ENCODE measurements at places on chromosomes 11 and 22.

GRCh38 chr11:122261546-122261945 lies 145.5 kb upstream of the BLID start:
- peak; percentile 11 for DNase-seq

DNA sequence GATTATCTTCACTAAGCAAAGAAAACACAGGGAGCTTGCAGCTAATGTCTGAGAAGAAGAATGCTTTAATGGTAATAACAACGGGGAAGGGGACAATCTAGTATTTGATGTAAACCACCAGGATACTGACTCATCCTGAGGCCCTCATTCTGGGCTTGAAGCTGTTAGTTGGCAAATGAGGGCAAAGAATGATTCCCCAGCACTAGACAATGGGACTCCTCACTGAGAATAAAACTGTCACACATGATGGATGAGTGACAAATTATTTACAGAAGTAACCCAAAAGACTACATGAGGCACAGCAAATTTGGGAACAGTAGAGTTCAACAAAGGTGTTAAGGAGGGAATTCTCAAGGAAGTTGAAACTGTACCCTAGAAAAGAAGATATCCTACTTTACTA lies 76.3 kb downstream of the FAM168A start:
- DNase-seq, result peak; percentile 28

GRCh38 chr11:131278472-131278871 lies 91.9 kb upstream of the NTM start:
- DNase-seq, result no peak

DNA sequence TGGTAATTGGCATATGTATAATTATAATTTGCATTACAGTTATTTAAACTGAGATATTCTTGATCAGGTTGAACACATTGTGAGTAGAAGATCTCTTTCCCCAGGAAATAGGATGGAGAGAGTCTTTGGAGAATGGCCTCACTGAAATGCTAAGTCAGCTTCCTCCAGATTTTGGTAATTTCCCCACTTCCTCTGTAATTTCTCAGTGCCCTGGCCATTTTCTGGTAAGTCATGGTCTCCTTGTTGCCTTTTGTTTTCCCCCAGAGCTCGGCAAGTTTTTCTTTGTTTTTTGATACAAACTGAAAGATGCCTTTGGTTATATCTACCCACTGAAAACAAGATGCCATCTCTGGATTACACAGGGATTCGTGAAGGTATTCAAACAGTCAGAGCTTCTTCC lies 12.8 kb upstream of the FBXO3 start:
- no peak for DNase-seq

DNA sequence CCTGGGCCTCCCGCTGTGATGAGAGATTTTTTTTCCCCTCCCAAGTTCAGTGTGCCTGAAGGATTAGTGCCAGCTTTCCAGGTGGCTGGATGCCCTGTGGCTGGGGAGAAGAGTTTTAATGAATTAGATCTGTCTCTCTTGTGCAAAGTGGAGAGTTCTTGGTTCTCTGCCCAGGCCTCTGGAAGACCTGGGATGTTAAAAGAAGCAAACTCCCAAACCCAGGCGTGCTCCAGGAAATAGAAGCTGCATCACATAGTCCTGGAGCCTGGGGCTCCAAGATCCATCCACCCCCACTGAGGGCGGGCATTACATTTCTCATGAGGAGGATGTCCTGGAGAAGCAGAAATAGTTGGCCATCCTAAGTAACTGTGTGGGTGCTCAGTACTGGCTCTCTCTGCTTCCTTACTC lies 30.6 kb downstream of the SDHAF2 start:
- DNase-seq, result peak; percentile 62

DNA sequence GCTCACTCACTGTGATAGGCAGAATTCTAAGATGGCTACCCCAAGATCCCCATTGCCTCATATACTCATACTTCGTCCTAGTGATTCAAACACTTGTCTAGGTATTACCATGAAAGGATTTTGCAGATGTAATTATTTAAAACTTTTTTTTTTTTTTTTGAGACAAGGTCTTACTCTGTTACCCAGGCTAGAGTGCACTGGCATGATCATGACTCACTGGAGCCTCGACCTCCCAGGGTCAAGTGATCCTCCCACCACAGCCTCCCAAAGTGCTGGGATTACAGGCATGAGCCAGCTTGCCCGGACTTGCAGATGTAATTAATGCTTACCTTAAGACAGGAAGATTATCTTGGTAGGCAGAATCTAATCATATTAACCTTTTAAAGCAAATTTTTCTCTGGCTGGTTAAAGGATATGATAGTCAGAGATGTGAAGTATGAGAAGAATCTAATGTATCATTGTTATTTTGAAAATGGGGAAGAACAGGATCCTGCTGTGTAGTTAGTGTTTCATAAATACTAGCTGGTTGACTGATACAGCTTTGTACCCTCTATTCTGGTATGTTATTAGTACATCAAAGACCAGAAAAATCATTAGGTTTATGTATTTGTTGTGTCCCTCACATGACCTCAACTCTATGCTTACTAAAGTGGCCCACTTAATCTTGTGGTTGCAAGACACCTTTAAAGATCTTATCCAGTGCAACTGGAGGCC lies 35.5 kb downstream of the C2CD3 start:
- DNase-seq, result peak; percentile 66

DNA sequence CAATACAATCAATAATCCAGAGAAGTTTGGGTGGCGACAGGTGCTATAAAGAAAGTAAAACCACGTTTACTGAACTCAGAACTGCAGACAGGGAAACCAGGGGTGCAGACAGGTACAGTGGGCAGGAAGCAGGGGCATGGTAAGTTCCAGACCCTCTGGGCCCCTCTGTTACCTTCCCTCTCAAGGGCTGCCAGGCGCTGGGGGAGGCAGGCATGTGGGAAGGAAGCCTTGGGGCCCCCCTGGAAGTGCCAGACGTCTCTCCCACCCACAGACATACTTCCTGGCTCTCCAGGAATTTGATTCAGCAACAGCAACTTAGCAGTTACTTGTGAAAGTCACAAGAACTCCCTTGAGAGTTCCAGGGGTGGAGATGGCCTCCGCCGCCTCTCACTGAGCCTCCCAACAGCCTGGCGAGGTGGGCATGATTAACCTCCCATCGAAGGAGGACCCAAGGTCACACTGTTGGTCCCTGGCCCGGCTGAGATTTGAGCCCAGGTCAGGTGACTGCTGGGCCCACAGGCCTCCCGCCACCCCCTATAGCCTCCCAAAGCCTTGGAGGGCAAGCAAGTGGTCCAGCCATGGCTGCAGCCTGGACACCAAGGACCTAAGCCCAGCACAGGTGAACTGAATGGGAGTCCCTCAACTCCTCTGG lies 14.1 kb upstream of the TSKU start:
- DNase-seq, result no peak

DNA sequence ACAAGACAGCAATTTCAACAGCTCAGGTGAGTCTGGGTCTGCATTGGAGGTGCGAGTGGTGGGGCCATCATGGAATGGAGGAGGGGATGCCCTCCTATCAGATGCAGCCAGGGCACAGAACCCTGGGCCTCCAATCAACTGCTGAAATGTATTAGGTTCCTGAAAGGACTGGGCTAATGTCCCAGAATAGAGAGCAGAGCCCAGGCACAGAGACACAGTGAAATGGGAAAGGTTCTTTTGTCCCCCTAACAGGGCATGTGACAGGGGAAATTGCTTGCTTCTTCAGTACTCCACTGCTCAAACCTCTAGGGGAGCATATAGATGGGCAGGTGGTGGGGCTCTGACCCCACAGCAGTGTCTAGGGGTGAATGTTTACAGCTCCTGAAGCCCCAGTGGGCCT lies 87.3 kb upstream of the CLPB start:
- no peak for DNase-seq

DNA sequence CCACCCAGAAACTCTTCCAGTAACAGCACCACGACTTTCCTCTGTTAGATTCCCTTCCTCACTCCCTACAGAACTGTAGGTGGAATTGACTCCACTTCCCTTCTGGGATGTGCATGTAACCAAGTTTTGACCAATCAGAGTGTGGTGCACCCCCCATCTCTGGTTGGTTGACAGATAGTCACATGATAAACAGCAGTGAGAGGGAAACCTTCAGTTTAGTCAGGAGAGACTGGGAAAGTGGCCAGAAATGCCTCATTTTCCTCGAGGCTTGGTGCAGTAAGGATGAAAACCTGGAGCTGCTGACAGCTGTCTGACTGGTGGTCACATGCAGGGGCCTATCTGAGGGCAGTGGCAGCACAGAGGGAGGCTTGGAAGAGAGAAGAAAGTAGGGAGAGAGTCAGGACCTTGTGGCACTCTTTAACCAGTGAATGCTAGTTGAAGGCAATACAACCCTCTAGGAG lies 67.3 kb upstream of the GRK3 start:
- peak; percentile 26 for DNase-seq

DNA sequence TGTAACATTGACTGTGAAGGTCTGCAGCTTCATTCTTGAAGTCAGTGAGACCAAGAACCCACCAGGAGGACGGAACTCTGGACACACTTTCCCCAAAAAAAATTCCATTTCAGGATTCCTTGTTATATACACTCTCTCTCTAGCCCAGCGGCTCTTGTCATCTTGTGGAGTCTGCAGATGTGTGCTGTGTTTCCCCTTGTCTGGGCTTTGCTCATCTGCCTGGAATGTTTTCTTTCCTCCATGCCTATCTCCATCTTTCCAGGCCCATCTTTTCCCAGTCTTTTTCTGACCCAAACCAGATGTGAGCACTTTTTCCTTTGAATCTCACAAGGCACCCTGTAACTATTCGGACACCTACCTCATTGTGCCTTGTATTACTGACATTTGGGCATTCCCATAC lies 5.1 kb upstream of the DRG1 start:
- peak; percentile 37 for DNase-seq

DNA sequence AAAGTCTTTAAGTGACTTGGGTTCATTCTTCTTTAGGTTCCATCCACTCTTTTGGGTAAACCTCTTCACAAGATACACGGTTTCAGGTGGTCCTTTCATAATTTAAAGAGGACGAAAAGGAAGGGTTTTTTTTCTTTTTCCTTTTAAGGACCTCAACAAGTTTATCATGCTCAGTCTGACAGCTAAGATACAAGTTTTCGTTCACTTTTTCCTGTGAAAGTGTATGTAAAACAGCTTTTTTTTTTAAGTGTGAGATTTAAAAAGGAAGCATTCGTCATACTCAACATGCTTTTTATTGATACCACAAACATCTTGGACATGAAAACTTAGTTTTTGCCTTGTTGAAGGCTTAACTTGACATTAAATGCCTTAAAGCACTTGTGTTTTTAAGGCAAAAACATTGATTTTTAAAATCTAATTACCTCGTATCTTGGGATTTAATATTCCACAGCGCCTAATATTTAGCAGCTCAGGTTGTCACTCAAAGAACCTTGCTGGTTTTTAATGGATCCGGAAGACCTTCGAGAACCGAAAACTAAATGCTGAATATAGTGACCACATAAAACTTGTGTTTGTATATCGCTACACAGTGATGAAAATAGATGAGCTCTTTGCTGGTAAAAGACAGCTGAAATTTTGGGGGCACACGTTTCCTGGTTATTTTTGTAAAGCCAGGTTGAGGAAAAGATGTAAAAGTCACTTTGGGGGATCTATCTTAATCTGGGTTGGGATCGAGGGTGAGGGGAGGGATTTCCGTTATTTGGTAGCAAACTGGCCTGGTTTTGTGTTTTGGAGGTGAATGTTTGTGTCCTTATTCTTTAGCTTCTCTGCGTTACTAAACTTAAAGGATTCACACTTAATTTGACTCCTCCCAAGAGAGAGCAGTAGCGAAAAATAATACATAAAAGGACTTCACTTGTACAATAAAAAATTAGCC lies 2.3 kb downstream of the PCF11 start:
- DNase-seq, result no peak

DNA sequence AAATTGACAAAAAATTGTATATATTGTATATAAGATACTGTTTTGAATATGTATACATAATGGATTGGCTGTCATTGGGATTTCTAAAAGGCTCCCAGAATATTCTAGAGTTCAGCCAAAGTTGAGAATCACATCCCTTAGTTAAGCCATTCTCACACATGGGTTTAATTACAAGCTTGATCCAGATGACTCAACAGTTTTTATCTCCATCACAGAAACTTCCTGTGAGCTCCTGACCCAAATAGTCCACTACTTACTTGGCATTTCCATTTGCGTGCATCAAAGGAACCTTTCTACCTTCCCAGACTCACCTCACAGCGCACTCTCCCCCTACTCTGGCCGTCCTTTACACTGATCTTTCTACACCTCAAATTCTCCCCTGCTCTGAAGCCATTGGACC lies 184.8 kb upstream of the ARHGAP20 start:
- peak; percentile 92 for DNase-seq

DNA sequence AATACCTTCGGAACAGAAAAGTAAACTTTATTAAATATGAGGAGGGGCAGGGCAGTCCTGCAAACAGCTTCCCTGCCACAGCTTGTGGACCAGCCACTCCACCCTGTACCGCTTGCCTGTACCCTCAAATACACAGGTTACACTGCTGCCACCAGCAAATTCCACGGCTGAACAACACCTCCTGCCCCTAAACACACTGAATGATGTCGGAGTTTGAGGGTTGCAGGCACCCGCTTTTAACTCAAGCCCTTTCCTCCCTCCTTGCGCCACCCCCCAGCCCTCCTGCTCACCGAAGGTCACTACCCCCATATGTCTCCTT lies 4.0 kb downstream of the VSIG2 start:
- no peak for DNase-seq

GRCh38 chr11:120197977-120198376 lies 12.9 kb upstream of the OAF start:
- DNase-seq, result no peak

- no peak for DNase-seq
Observed at GRCh38 chr11:26896719-26897118, 97.2 kb upstream of the FIBIN start.

- no peak for DNase-seq
Observed at GRCh38 chr11:70077411-70078094, 564 bp upstream of the ANO1 start.

DNA sequence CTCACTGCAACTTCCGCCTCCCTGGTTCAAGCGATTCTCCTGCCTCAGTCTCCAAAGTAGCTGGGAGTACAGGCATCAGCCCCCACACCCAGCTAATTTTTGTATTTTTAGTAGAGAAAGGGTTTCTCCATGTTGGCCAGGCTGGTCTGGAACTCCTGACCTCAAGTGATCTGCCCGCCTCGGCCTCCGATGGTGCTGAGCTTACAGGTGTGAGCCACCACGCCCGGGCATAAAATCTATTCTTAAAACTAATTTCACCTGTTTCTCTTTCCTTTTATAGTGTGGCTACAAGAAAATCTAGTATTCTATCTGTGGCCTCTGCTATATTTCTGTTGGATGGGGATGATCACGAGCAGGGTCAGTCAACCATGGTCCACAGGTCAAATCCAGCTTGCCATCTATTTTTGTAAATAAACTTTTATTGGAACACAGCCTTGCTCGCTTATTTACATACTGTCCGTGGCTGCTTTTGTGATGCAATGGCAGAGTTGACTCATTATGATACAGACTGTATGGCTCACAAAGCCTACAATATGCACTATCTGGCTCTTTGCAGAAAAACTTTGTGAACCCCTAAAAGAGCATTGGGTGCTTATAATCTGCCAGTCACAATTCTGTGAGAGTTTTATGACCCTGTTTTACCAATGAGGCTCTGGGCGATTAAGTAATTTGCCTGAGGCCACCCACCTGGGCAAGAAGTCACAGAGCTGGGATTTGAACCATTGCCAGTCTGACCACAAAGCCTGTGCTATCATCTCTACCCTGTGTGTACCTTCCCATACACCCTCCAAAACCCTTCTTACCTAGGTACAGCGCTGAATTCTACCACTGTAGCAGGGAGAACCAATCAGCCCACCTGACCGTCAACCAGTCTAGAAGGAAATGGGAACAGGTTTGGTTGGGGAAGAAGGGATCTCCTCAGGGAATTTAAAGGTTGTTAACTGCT lies 28.3 kb downstream of the SLC1A2 start:
- DNase-seq, result peak; percentile 87
